Heart left ventricle (tissue), 16 donors: ENCODE measurements at places on chromosomes 6 and 20. TPM values are rescaled to one million over a fixed set of nuclear protein-coding genes. Genes with fewer than 3 reads are reported as not detected.

- H3K4me3 ChIP-seq = no peak overlapping the region
- no peaks in the 10 kb centered on the region for H3K4me1 ChIP-seq
- no peak for DNase-seq
- H3K27ac ChIP-seq = no peak overlapping the region
- H3K36me3 ChIP-seq = no peaks in the 10 kb centered on the region
Measured at GRCh38 chr6:160264061-160264612, 5.5 kb upstream of the SLC22A2 start.

- H3K4me3 ChIP-seq = no peak overlapping the region
- H3K36me3 ChIP-seq = no peaks in the 10 kb centered on the region
- peak overlapping the region; percentile 15 for H3K27ac ChIP-seq
- peaks cover 34% of the 10 kb centered on the region for H3K4me1 ChIP-seq
Measured at GRCh38 chr6:15343490-15344191, 97.8 kb downstream of the JARID2 start.

GRCh38 chr20:23257106-23257761 lies 93.4 kb upstream of the NXT1 start:
- H3K4me1 ChIP-seq = peaks cover 40% of the 10 kb centered on the region
- no peak overlapping the region for H3K4me3 ChIP-seq
- peak overlapping the region; percentile 61 for H3K27ac ChIP-seq
- no peak for DNase-seq
- H3K36me3 ChIP-seq = no peaks in the 10 kb centered on the region

Gene PARD6B
- 2.7 TPM for total RNA-seq

Gene SUMO4
- 0.37 TPM for total RNA-seq
